Fibroblast of the conjunctiva (primary cell): ENCODE measurements at places on chromosomes 1 and 21.
A peak's percentile ranks its signal among the peaks of the same experiment; 100 is the strongest.

DNA sequence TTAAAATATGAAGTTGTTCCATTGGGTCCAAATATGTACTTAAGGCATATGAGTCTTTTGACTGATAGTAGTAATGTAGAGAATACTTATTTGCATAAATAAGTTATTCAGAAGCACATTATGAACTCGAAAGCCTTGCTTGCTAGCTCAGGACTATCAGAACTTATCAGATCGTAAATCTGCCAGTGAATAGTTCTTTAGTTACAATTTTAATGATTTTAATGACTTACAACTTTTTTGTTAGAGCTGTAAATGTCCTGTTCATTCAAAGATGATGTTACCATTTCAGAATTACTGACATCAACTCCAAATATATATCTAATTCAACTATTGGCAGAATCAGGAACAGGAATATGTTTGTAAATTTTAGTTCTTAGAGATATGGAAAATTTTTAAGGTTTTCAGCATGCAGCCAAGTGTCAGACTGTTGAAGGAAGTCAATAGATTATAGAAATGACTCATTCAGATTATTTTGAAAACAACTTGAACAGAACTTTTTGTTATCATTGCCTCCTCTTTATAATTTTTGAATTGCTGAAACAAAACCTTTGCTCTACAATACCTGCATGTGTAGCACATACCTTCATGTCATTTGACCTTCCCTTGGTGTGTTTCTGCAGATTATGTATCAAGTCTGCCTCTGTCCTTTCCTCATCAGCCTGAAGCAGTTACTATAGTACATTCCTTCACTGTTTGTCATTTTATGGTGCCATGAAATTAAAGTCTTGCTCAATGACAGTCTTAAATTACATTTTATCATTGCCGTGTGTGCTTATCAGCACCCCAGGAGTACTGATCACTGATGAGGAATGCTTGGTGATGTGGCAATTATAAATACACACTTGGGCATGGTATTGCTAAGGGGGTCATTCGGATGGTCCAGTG is 44.9 kb downstream of the LRRC8D start:
- no peak for DNase-seq

GRCh38 chr1:177779166-177779965 is 190.5 kb downstream of the SEC16B start:
- DNase-seq, result no peak

DNA sequence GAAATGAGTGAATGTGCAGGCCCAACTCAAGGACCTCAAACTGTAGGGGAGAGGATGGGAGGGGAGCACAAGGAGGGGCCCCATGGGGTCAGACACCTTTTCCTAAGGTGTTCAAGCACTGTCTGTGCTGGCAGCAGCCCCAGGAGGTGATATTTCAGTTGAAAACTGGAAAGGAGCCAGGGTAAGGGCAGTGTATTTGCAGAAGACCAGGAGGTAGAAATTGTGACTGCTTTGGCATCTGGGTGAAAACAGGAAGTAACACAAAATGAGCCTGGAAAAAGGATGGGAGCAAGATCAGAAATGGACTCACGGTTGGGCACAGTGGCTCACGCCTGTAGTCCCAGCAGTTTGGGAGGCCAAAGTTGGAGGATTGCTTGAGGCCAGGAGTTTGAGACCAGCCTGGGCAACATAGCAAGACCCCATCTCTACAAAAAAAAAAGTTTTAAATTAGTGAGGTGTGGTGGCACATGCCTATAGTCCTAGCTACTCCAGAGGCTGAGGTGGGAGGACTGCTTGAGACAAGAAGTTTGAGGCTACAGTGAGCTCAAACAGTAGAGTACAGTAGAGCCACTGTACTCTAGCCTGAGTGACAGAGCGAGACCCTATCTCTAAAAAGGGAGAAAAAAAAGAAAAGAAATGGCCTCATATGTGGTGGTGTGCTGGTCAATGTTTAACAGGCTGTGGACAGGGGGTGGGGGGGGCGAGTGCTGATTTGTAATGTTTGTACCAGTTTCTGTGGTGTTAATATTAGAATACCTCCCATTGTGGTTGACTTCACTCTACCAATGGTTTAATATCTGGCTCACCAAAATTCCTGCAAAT is 76.2 kb upstream of the ANGPTL1 start:
- DNase-seq, result no peak

- DNase-seq, result no peak
Measured at GRCh38 chr1:163472651-163473248, 151.0 kb downstream of the NUF2 start.

DNA sequence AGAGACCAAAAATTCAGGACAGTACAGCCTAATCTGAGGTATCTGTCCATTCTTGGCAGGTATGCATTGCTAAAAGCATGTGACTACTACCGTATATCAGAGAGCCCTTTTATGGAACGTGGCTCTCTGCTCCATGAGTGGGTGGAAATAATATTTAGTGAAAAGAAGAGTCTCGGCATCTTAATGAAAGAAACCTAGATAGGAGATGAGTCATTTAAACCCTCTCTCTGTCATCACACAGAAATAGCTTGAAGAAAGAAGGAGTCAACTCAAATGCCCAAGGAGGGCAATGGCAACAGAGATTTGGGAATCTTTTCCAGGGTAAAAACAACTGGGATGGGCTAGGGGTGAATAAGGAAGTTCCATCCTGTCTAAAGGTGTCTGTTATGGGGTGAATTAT is 528.2 kb downstream of the SMYD3 start:
- DNase-seq, result no peak

DNA sequence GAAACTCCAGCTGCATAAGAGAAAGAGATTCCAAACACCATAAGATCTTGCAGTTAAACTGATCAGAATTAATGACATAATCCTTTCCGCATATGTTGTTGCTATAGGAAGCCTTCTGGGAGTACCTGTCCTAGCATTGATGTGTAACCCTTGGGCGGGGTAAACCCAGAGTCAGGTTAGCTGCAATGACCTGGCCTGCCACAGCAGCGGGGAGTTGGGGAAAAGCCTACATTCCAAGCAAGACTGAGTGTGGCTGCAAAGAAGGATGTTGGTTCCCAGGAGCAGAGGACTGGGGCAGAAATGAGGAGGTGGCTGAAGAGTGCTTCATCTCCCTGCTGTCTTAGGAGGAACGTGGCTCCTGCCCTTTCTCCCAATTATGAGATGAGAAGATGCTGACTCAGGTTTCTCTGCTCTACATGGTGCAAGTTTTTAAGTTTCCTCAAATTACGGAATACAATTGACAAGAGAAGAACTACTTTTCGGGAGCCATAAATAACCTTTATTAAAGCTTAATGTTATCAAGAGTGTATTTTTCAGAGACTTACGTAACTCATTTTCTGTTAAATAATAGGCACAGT is 142.1 kb downstream of the RYR2 start:
- no peak for DNase-seq

- DNase-seq, result peak; percentile 23
Measured at GRCh38 chr1:32413507-32414185, 19.4 kb upstream of the BSDC1 start.

DNA sequence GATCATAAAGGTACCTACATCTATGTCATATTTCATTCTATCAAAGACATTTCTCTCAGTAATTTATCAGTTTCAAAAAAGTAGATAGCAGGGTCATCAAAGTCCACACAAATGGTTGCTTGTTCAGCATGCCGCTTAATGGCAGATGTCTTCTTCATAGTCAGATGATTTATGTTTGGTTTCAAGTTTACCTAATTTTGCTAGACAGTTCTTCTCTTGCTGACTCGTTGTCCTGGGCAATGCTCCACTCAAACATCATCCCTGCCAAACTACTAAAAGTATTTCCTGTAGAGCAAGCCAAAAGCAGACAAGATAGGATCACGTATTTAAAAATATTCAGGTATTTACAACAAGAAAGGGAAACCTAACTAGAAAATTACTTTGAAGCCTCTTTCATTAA is 13.6 kb downstream of the NUP210L start:
- no peak for DNase-seq

DNA sequence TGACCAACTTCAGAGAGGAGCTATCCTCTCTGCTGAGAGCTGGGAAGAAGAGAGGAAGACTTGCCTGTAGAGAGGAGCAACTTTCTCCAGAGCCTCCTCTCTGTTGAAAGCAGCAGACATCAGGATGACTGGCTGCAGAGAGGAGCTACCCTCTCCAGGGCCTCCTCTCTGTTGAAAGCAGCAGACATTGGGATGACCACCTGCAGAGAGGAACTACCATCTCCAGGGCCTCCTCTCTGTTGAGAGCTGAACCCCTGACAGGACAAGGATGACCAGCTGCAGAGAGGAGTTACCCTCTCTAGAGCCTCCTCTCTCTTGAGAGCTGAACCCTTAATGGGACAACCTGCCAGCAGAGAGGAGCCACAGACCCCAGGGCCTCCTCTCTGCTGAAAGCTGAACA is 83.0 kb upstream of the GJB5 start:
- DNase-seq, result no peak

DNA sequence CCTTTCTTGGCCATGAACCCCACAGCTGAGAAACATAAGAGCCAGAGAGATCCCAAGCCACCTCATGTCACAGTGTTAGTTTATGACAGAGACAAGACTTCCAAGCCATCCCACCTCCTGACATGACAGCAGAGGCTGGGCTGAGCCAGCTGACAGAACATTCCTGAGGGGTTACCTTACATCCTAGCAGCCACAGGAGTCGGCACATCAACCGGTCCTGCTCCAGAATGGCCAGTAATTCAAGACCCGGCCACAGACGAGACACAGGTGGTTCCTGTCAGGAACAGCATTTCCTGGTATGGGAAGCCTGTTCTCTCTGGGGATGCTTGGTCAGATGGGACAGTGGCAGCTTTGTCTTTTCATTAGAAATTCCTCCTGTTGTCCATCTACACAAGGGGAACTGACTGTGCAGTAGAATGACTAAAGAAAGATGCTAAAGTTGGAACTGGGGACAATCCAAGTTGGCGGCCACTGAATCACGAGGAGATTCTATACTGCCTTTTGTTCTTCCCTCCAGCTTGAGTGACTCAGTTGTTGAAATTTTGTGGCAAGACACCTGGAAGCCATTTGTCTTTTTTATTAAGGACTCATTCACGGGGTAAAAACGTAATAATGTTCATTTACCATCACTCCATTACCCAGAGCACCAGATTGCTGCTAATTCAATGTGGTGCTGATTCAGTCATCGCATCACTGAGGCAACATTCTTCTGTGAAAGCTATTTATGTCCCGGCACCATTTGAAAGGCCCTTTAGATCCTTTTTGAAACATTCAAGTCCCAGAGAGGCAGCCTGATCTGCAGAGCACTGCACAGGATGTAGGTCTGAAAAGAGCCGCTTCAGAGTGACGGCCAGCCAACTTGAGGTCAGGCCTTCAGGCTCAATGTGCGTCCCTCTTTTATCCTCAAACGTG is 37.2 kb upstream of the NPL start:
- DNase-seq, result no peak

- DNase-seq, result no peak
Measured at GRCh38 chr1:40257313-40257687, 736 bp upstream of the ZMPSTE24 start.

- no peak for DNase-seq
Measured at GRCh38 chr21:40829791-40830190, 17.2 kb downstream of the DSCAM start.

DNA sequence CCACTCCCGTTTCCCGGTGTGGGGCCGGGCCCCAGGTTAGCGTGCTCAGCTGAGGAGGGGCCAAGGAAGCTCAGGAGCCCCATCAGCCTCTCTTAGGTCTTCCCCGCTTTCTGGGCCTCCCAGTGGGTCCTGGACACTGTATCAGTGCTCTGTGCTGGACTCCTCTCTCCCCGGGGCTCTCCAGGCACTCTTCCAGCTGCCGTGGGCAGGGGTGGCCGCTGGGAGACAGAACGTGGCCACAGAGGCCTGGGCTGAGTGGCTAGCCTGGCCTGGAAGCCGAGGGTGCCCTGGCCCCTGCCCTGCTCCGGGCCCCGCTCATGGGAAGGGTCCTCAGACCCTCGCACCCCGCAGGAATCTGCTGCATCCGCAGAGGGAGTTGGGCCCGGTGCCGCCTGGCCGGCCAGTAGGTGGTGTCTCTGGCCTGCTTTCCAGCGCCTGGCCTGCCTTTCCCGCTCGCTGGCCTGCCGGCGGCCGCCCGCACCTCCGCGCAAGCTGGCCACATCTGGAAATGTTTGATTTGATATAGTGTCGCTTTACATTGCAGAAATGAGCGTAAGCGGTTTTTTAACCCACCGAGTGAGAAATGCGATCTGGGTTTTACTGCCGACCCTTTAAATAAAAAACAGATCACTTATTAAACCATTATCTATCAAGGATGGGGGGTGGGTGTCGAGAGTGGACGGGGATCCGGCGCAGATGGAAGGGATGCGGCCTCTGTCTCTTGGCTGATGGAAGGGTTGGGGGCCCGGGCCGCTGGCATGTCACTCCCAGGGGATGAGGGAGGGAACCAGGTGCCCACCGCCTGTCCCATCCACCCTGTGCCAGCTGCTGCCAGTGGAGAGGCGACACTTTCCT is 74.4 kb upstream of the TTC34 start:
- no peak for DNase-seq
